ENCODE measurements at places on chromosomes 2 and 18.
A peak's percentile ranks its signal among the peaks of the same experiment; 100 is the strongest.

DNA sequence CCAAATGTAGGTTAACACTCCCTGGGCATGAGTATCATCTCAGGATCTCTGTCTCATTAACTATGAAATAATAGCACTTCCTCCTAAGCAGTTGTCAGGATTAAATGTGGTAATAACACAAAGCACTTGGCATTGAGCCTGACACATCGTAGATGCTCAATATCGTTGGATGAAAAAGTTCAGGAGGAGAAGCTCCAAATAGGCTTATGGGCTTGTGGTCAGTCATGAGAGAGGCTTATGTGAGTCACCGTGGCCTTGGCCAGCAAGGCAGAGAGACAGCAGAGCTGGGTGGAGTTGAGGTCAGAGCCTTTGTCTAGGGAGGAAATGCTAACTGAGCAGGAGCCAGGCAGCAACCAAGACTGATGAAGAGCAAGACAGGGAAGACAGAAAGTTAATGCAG is 68.3 kb upstream of the PPM1B start:
- DNase-seq = no peak

DNA sequence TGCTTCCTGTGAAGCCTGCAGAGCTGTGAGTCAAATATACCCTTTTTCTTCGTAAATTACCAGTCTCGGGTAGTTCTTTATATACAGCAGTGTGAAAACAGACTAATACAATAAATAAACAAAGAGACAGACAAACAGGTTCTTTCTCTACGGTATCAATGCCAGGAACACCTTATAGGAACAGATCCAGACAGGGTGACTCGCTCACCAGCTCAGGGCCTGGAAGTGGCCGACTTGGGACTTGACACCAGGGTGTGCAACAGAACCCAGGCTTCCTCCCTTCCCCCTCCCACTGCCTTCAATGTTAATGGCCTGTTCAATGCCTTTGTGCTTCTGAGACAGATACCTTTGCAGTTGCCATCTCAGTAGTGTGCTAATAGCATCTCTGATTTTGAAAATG is 309.5 kb downstream of the ALK start:
- no peak for DNase-seq

DNA sequence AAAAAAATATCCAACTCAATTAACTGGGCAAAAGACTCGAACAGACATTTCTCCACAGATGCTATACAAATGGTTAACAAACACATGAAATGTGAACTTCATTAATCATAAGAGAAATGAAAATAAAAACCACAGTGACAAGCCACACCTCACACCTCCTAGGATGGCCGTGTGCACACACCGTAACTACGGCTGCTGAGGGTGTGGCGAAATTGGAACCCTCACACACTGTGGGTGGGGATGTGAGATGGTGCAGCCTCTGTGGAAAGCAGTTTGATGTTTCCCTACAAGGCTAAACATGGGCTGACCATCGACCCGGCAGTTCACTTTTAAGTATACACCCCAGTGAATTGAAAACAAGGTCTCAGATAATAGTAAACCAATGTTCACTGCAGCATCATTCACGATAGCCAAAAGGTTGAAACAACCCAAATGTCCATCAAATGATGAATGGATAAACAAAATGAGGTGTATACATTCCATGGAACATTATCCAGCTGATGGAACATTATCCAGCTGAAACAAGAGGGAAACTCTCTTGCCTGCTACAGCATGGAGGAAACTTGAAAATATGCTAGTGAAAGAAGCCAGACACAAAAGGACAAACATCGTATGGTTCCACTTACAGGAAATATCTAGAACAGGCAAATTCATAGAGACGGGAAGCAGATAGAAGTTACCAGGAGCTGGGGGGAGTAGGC is 32.2 kb downstream of the ZAP70 start:
- no peak for DNase-seq

DNA sequence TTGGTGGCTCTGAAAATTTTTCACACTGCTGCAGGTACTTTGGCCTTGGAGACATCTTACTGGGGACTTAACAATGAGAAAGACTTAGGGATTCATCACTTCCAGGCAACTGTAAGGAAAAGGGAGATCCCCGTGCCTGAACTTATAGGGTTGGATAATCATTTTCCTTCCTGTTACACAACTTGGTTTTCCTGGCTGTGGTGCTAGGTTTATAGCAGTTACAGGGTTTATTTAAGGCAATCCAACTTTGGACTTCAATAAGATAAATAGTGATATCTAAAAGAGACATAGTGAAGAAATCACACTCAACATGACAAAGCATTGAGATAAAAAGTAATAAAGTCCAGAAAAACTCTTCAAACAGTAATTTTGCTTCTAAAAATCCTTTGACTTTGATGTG is 70.2 kb upstream of the RAPH1 start:
- no peak for DNase-seq

DNA sequence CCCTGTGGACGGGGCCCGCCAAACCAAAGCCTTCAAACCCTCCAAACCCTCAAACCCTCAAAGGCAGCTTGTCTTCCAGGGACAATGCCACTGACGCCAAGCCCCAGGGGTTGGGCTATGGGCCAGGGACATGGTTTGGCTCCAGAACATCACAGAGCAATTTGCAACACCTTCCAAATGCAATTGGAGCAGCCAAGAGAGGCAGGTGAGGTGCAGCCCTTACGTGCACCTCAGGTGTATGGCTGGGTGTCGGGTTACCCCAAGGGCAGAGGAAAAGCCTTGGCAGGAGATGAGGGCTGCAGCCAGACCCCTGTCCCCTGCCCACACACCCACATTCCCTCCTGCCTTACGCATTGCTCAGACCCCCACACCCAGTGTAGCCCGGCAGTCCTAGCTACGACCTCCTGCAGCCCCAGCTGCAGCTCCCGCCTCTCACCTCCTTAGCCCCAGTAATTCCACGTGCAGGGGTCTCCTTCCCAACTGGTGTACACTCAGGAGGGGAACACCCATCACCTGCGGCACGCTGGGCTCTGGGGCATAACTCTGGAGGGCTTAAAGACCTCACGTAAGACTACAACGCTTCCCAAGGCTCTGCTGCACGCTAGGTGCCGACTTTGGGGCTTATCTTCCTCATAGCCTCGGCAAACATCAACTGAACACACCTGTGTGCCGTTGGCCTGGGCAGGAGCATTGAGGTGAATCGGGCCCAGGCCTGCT is 88.7 kb downstream of the TFCP2L1 start:
- no peak for DNase-seq

DNA sequence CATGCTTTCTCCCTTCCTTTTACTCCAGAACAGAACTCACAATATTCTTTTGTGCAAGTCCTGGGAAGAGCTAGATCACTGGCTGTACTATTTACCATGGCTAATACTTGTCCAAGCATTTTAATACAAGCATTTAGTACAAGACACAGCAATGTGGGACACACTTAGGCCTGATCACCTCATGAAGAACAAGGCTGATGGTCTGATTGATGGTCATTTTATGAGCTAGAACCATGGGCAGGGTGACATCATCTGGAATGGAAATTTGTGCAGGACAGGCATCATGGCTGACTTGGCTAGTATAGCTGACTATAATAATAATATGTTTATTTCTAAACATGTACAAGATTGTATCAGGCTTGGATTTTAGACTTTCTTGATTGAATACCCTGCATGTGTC is 374.2 kb upstream of the HNMT start:
- DNase-seq = no peak

DNA sequence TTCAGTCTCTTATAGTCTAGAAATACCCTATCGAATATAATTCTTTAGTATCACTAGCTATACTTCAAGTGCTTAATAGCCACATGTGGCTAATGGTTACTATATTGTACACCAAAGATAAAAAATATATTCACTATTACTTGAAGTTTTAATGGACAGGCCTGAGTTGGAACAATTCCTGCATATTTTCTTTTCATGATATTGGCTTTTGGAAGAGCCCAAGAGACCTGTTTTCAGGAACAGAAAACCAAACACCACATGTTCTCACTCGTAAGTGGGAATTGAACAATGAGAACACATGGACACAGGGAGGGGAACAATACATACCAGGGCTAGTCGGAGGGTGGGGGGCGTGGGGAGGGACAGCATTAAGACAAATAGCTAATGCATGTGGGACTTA is 334.4 kb upstream of the TRIB2 start:
- DNase-seq = no peak

DNA sequence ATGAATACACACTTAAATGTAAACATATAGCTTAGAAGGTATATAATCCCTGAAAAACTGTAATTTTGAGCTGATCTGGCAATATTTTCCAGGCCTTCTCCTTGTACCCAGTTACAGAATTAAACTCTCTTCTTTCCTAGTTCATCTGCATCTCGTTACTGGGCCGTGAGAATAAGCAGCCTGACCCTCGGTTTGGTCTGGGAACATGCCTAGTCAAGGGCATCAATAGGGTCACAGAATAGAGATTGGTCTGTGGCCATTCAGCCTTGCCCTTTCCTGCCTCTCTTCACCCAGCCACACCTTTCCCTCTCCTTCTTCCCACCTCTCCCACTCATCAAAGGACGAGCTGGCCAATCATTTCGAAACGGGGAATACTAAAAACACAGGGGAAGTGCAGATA is 27.3 kb downstream of the SULT1C2 start:
- DNase-seq = no peak

- DNase-seq = peak; percentile 43
Observed at GRCh38 chr18:63788447-63789096, 13.4 kb downstream of the SERPINB7 start.

- no peak for DNase-seq
Observed at GRCh38 chr2:191030521-191031154, 16.7 kb upstream of the STAT1 start.

- DNase-seq = no peak
Observed at GRCh38 chr2:54067851-54068375, 47.5 kb upstream of the ACYP2 start.

- no peak for DNase-seq
Observed at GRCh38 chr18:79704631-79705030, 25.0 kb downstream of the CTDP1 start.

DNA sequence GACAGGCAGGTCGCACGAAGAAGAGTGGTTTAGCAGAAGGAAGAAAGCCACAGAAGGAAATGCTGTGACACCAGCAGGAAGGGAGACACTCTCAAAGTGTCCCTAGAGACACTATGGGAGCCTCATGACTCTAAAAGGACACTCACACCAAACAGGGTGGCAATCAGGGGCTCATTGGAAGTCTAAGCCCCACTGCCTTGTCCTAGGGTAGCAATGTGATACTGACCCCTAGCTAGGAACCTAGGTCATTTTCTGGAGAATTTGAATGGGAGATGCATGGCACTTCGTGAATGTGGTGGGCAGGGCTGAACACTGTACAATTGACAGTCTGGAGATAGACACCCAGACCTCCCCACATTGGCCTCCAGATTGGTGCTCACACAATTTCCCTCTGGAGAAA is 385.0 kb downstream of the EIPR1 start:
- no peak for DNase-seq

- DNase-seq = no peak
Observed at GRCh38 chr18:50594942-50595341, 35.1 kb downstream of the MAPK4 start.

DNA sequence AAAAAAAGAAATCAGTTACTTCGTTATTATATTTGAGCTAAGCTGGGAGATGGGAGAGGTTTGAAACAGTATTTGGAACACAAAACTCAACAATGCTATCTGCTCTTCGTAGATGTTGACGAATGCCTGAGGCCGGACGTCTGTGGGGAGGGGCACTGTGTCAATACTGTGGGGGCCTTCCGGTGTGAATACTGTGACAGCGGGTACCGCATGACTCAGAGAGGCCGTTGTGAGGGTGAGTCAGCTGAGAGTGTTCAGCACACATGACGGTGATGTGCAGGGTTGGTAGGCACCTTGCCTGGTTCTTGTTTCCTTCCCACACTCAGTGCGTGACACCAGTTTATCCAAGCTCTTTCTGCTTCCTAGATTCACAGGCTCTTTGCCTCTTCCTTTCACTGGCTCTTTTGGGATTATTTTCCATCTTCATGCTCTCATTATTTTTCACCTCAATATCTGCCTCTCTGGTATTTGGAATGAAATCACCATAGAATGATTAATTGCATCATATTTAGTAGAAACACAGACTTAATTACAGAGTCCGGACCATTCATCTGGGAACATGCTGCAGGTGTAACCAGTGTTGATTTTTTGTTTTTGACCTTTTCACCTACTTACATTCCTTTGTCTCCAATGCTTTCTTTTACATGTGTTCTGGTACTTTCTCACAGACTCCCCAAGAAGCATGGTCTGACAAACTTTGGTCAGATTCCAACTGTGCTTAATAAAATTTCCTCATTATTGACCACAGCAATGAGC is 200.6 kb upstream of the RASGRP3 start:
- DNase-seq = peak; percentile 26

DNA sequence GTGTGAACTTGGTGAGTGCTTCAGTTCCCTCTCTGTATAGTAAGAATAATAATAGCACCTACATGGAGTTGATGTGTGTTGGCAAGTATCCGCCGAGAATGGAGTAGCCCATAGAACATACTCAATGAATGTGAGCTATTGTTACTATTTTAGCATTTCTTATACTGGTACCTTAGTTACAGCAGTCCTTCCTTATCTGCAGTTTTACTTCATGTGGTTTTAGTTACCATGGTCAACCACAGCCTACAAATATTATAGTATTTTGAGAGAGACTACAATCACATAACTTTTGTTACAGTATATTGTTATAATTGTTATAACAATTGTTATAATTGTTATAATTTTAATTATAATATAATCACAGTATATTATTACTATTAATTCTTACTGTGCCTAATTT is 152.5 kb upstream of the RASGRP3 start:
- DNase-seq = no peak

DNA sequence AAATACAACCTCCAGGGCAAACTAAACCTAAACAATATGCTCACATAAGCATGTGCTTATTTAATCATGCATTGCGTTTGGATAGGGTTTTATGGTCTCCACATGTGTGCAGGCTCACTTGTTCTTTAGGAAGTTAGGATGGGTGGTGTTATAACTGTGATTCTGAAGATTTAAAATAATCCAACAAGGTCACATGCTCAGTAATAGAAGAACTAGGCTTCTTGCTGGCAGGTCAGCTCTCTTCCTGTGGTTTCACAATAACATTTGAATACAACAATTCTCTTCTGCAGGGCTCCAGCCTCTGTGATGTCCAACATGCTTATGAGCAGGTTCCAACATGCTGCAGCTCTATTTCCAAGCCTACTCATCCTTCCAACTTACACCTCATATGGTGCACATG is 84.0 kb downstream of the MYL12B start:
- no peak for DNase-seq

DNA sequence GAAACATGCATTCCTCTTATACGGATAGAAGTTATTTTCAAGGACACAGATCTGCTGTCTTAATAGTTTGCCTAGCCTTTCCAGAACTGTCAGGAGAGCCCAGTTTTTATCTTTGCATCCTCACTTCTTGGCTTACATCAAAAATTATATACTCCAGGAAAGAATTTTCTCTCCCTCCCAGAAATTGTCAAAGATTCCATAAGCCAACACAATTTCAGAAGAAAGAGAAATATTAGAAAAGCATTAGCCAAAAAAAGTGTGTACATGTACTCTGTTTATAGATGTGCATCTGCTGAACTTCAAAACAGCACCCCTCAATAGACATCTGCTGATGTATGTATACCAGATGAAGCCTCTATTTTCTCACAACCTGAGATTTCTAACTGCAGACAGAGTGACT is 210.4 kb downstream of the METTL4 start:
- no peak for DNase-seq

GRCh38 chr2:165895974-165896373 is 57.6 kb downstream of the TTC21B start:
- no peak for DNase-seq

- no peak for DNase-seq
Observed at GRCh38 chr2:115036818-115037217, 594.4 kb downstream of the DPP10 start.

GRCh38 chr2:113283704-113284284 is 5.1 kb upstream of the PAX8 start:
- DNase-seq = no peak

GRCh38 chr2:224894356-224894755 is 147.9 kb downstream of the DOCK10 start:
- no peak for DNase-seq
